Stimulated activated CD8-positive, alpha-beta memory T cell treated with anti-CD3 and anti-CD28 coated beads, Interleukin-15, amount 100 ng/mL, for 4 hours (primary cell): ENCODE measurements at places on chromosomes 3 and 15.
A peak's percentile ranks its signal among the peaks of the same experiment; 100 is the strongest.

- no peak for DNase-seq
These were observed 698 bp downstream of the MELTF start for GRCh38 chr3:197028728-197029510.

DNA sequence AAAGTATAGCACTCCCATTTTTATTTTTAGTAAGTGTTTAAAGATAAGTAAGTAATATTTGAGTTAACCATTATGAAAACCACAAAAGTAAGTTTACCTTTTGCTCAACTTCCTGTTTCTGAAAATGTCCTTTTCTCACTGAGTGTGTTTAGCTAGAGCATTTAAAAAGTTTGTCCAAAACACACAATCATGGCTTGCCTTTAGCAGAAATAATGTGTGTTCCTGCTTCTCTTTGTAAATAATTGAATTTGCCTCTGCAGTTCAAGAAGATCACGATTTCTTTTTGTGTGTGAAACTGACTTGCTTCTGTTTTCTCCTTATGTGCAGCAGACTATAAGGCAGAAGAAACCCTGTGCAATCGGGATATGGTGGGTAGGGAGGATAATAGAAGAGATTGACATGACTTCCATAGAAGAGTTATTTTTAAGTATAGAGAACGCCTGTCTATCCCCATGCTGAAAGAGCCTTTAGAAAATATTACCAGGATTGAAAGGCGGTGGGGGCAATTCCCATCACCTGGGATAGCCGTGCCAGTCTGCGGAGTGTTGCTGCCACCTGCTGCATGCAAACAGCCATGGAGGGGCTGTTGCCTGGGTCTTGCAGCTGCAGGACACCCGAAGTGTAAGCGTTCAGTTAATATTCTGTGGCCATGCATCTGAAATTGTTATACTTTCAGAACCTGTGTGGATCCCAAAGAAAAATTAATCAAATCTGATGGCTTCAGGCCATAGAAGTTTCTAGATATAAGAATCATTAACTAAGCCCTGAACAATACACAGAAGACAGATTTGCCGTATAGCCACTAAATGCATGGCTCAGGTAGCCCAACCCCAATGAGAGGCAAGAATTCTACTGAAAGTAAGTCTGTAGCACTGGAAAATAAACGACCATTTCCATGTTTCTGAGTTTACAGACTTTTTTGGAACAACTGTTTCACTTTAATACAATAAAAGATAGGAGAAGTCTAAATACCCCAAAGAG, 2.4 kb upstream of the CD96 start:
- DNase-seq: peak; percentile 28

DNA sequence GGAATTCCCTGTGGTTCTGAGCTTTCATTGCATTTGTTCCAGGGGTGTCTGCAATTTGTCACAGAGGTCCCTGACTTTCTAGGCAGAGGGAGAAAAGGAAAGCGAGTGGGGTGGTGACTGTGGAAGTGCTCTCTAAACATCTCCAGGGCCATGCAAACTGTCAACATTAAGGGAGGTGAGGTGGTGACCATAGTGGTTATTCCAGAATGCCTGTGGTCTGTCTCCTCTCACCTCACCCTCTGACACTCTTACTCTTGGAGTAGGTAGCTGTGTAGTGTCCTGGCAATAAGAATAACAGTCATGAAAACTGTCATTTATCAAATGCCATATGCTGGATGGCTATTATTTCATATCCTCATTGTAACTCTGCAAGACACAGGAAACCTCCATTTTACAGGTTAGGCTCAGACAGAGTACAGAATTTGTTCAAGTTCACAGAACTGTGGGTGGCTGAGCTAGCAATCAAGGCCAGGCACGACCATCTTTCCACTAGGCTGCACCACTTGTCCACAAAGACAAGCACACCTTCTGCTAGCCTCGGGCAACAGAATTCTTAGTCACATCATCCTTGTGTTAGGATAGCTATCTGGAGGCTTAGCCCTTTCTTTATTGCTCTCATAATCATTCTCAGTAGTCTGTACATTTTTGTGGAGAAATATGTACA, 179.4 kb downstream of the CD47 start:
- DNase-seq: no peak

GRCh38 chr3:76352511-76353284, 567.3 kb upstream of the ZNF717 start:
- DNase-seq: no peak
